ENCODE measurements at places on chromosomes 1 and 21. TPM values are rescaled to one million over a fixed set of nuclear protein-coding genes. Genes with fewer than 3 reads are reported as not detected.

DNA sequence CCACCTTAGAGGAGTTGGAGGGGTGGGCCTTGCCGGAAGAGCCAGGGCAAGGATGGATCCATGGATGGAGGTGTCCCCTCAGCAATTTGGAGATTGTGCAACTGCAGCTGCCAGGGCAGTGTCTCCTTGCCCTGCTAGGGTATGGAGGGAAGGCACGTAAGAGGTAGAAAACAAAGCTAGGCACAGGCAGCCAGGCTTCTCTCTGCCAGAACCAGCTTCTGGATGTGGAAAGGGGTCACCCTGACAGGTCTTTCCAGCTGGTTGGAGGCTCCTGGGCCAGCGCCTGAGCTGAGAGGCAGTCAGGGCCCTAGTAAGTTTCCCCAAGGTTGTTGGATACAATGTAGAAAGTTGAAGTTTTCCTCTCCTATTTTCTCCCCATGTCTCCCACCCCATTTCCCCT, 15.2 kb upstream of the SLC25A34 start:
- DNase-seq: no peak
- H3K4me1 ChIP-seq: no peaks in the 10 kb centered on the region
- H3K27ac ChIP-seq: no peak overlapping the region
- no peak overlapping the region for H3K4me3 ChIP-seq
- H3K27me3 ChIP-seq: no peaks in the 10 kb centered on the region
- H3K36me3 ChIP-seq: peaks cover 77% of the 10 kb centered on the region

DNA sequence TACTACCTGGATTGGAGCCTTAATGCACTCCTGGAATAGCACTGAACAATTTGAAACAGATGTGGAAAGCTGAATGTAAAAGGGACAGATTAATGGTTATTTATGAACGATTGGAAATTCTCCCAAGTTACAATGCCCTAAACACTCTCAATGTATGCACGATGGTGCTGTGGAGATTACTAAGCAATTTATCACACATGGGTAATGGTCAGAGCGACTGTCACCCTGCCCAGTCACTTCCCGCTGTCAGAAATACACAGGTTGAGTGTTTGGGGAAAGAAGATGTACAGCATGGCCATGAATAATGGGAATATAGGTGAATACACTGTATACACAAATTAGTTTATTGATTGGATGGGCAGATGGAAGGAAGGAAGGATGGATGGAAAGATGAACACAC, 342.4 kb downstream of the VAV3 start:
- H3K4me3 ChIP-seq: no peak overlapping the region
- DNase-seq: no peak
- H3K27ac ChIP-seq: no peak overlapping the region
- no peaks in the 10 kb centered on the region for H3K27me3 ChIP-seq
- H3K4me1 ChIP-seq: no peaks in the 10 kb centered on the region

- no peaks in the 10 kb centered on the region for H3K36me3 ChIP-seq
- H3K27me3 ChIP-seq: no peaks in the 10 kb centered on the region
- H3K4me3 ChIP-seq: no peak overlapping the region
- H3K4me1 ChIP-seq: no peaks in the 10 kb centered on the region
These were observed 719.0 kb downstream of the RWDD3 start for GRCh38 chr1:95953015-95953414.

GRCh38 chr1:227127891-227128290, 187.8 kb downstream of the COQ8A start:
- DNase-seq: no peak
- H3K4me3 ChIP-seq: no peak overlapping the region
- peaks cover 42% of the 10 kb centered on the region for H3K36me3 ChIP-seq
- H3K4me1 ChIP-seq: no peaks in the 10 kb centered on the region
- H3K27me3 ChIP-seq: no peaks in the 10 kb centered on the region
- no peak overlapping the region for H3K27ac ChIP-seq

- DNase-seq: no peak
- H3K4me3 ChIP-seq: no peak overlapping the region
- no peaks in the 10 kb centered on the region for H3K4me1 ChIP-seq
- no peak overlapping the region for H3K27ac ChIP-seq
- no peaks in the 10 kb centered on the region for H3K36me3 ChIP-seq
These were observed 142.8 kb downstream of the HUNK start for GRCh38 chr21:32015461-32016139.

DNA sequence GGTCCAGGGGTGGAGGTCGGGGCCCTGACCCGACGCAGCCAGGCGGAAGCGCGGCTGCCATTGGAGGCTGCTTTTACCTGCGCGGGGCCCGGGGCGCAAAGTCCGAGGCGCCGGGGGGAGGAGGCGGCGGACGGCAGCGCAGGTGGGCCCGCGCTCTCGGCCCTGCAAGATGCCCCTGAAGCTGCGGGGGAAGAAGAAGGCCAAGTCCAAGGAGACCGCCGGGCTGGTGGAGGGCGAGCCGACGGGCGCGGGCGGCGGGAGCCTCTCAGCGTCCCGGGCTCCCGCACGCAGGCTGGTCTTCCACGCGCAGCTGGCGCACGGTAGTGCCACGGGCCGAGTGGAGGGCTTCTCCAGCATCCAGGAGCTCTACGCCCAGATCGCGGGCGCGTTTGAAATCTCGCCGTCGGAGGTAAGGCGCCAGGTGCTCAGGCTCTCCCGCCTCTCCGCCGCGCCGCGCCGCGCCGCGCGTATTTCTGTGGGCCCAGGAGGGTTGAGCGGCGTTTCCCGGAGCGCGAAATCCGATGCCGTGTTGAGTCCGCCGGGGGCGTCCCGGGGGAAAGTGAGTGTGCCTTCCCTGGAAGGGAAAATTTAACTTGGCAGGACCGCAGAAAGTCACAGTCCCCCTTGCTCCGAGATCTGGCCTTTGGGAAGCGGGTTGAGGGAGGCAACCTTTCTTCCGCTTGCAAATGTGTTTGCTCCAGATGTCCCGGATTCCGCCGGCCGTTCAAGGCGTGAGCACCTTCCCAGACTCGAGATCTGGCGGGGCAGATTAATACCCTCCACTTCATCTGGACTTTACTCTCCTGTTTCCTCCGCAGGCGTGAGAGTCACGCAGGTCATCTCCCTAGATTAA, at the start of gene GIPC2:
Gene GIPC2, plus strand, starts transcription at position 41 of the 853 bp plus-strand sequence. Its CDS starts 129 bp downstream, at position 170.
- no peak within 1 kb of the TSS for H3K4me3 ChIP-seq
- H3K27me3 ChIP-seq: no peaks in the 10 kb centered on the region
- no peaks in the 10 kb centered on the region for H3K36me3 ChIP-seq

GRCh38 chr1:94926126-94926914, 590 bp downstream of the CNN3 start:
- no peaks in the 10 kb centered on the region for H3K4me1 ChIP-seq
- DNase-seq: no peak
- H3K4me3 ChIP-seq: no peak overlapping the region
- peaks cover 34% of the 10 kb centered on the region for H3K27me3 ChIP-seq
- H3K36me3 ChIP-seq: no peaks in the 10 kb centered on the region
- no peak overlapping the region for H3K27ac ChIP-seq

- no peak for DNase-seq
- no peaks in the 10 kb centered on the region for H3K4me1 ChIP-seq
- peaks cover 91% of the 10 kb centered on the region for H3K36me3 ChIP-seq
- no peaks in the 10 kb centered on the region for H3K27me3 ChIP-seq
- H3K27ac ChIP-seq: no peak overlapping the region
- no peak overlapping the region for H3K4me3 ChIP-seq
These were observed 43.7 kb downstream of the TP53BP2 start for GRCh38 chr1:223802032-223802431.

GRCh38 chr1:165387961-165388360, 31.4 kb upstream of the LMX1A start:
- DNase-seq: no peak
- H3K27ac ChIP-seq: no peak overlapping the region
- H3K27me3 ChIP-seq: peaks cover 7% of the 10 kb centered on the region
- H3K4me1 ChIP-seq: peaks cover under 1% of the 10 kb centered on the region

The CLEC20A gene
- not detected for total RNA-seq

The PGBD5 gene
- total RNA-seq: 0.31 TPM

The HSD3B2 gene
- 0.96 TPM for total RNA-seq

The CFAP74 gene
- not detected for total RNA-seq

The FAM151A gene
- total RNA-seq: not detected
